ENCODE measurements at places on chromosomes 4 and X.

GRCh38 chrX:7214251-7214650 is 66.3 kb upstream of the PUDP start:
- no peak for DNase-seq

DNA sequence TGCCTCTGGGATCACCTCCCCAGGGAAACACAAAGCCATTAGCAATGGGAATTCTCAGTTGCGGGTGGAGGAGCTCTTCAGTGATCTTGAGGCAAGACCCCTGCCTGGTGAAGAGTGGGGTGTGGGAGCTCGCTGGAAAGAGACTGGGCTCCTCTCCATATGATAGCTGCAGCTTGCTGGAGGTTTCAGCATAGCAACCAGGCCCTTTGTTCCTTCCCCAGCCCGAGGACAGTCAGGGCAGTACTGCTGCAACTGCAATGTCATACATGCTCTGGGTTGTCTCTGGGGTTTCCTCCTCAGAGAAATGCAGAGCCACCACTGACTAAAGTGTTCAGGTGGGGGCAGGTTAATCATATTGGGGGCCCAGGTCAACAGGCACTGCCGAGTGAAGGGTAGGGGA is 81.3 kb downstream of the ARHGAP24 start:
- DNase-seq, result no peak

DNA sequence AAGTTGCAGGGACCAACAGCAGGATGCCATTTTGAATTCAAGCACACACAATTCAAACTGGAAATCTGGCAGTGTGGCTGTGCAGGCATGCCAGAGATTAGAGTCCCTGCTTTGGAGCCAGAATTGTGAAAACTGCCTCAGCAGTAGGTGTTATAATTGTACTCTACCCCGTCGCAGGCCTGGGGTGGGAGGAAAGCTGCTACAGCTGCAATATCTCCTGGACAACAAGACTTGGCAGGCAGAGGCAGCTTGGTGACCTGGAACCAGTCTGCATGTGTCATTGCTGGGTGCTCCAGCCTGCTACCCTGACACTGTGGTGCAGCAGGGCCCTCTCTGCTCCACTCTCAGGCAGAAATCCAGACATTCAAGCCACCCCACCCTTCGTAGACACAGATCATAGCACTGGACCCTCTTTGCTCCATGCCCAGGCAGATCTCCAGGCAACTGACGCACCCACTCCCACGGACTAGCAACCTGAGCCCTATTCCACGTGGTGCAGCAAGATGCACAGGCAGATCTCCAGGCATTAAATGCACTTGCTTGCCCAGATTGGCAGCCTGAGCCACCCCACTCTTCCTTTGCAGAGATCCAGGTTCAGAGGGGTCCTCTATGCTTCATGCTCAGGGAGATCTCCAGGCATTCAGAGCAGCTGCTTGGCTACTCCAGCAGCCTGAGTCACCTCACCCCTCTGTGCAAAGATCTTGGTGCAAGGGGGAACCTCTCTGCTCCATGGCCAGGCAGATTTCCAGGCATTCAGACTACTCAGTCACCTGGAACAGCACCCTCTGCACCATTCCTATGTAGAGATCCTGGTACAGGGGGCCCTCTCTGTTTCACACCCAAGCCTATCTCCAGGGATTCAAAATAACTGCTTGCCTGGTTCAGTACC is 140.5 kb downstream of the LRBA start:
- no peak for DNase-seq

GRCh38 chrX:72201836-72202536 is 20.4 kb downstream of the PIN4 start:
- no peak for DNase-seq

DNA sequence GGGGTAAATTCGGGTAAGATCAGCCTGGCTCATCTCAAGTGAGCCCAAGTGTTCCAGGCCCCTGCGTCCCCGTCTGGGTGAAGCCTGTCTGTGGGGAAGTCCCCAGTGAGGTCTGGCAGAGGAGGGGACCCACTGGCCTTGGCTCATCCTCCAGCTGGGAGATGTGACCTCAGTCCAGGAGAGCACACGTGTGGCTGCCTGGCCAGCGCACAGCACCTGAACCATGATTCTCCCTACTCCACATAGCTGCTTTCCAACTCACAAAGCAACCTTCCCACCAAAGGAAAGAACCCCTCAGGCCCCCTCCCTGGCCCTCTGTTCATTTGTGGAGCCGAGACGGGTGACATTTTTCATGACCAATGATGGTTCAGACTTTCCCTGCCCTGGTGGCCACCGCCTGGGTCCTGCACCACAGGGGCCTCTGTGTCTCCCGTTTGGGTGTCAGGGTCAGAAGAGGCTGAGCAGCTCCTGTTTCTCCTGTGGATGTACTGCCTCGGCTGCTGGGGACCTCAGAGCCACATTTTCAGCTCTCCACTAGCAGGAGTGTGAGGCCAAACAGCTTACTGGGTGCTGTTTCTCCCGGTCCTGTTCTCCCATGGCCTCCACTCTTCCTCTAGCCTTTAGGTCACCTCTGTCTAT is 111.4 kb downstream of the CPZ start:
- DNase-seq, result no peak

GRCh38 chr4:26192899-26193869 is 127.6 kb upstream of the RBPJ start:
- DNase-seq, result no peak

DNA sequence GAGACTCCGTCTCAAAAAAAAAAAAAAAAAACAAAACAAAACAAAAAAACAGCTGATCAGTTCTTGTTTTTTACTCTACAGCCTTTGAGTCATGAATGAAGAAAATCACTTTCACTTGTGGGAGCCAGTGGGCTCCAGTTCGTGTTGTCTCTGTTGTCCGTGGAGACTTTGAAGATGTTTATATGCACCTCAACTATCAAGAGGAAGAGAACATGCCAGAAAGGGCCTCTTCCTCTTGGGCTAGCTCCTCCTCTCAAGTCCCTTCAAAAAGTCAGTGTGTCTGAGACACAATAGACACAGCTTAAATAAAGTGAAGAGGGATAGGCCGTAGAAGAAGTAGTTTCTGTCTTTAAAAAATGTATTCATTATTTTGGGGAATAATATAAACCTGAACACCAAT is 182.7 kb downstream of the KDR start:
- no peak for DNase-seq

DNA sequence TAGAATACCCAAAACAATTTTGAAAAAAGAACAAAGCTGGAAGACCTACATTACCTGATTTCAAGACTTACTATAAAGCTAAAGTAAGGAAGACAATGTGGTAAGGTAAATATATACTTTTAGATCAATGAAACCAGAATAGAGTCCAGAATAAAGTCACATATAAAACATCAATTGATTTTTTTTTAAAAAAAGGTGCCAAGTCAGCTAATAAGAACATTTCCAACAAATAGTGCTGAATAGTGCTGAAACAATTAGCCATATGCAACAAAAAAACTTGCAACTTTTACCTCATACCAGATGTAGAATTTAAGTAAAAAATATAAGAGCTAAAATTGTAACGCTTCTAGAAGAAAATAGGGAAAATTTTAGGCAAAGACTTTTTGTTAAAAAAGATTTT is 73.0 kb upstream of the PDHA1 start:
- DNase-seq, result no peak

Measured in NCI-H1048 (cell line).